SIG-M5 (cell line): ENCODE measurements at places on chromosomes 12 and 14.

DNA sequence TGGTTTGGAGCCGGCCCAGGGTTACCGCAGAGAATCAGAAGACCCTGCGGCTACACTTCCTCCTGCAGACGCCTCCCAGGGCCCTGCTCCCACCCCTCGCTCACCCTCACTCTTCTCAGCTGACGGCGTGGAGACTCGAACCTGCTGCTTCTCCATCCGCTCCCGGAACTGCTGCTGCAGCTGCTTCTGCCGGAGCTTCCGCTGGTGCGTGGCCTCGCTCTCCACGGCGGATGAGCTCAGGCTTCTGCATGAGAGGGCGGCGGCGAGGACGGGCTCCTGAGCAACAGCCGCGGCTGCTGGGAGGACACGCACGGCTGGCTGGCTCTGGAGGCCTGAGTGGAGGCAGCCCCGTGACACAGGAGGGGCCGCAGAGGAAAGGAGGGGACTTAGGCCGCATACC is 33.3 kb downstream of the RAD52 start:
- no peak for DNase-seq

DNA sequence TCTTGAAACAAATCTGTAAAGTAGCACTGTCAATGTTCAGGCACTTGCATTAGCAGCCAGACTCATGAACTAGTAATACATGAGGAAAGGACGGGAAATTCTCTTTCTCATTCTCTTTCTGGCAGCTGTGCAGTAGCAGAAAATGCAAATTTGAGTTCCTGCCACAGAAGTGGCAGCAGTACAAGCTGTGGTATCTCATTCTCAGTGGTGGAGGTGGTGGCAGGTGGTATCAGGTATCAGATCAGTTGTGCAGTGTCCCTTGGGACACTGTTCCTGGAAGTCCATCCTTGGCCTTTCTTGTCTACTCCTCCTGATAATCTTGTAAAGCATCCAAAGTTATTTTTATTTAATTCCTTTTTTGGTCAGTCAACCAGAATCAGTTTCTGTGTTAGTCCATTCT is 103.0 kb downstream of the C12orf42 start:
- no peak for DNase-seq

- DNase-seq: no peak
Measured at GRCh38 chr14:102120888-102121287, 18.8 kb upstream of the WDR20 start.

DNA sequence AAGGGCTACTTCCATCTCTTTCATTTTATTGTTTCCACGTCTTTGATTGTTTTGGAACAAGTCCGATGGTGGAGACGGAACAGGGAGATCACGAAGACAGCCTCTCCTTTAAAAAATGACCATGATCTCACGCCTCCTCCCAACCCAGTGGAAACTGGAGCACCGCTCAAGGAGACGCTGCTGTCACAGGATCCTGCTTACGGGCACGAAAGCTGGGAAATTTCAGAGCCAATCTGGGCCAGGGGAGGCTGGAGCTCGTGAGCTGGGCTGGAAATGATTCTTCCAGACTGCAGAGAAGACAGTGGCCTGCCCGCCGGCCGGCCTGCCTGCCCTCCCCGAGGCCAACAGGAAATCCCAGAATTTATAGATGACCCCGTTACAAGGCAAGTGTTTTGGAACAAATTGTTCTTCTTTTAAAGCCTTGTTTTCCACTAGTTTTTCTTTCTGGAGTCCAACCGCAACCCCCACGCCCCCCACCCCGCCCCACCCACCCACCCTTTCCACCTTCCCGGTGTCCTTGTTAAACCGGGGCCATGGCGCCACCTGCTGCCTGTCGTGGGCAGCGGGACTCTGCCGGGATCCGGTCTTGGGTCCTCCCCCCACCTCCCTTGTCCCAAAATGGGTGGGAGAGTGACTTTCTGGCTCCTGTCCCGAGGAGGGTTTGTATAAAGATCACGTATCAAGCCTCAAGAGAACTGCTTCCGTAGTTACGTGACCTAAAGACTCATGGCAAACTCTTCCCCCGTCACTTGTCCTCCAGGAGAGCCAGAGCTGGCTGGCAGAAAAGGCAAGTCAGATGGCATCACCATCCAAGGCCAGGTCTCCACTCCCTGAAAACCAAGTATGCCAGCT is 40.3 kb downstream of the MAP1LC3B2 start:
- no peak for DNase-seq

DNA sequence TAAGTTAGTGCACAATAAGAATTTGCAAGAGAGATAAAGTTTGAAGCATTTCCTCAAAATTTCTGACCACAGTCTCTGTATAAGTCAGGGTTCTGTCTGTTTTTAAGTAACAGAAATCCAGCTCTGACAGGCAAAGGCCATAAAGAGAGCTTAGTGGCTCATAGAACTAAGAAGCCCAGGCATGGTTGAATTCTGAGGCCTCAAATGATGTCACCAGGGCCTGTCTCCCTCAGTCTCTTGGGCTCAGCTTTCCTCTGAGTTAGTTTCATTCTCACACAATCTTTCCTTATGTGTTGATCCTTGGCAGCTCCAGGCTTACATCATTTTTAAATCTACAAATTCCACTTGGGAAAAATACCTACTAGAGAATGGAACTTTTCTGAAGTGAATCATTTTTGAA is 173.4 kb upstream of the ATP2B1 start:
- no peak for DNase-seq

- no peak for DNase-seq
Measured at GRCh38 chr12:65411171-65411570, 132.7 kb downstream of the MSRB3 start.

GRCh38 chr14:104461676-104462449 is 117.7 kb upstream of the C14orf180 start:
- no peak for DNase-seq

GRCh38 chr12:2769866-2770533 is 24.8 kb upstream of the FKBP4 start:
- no peak for DNase-seq

GRCh38 chr12:61367281-61367785 is 892.9 kb upstream of the USP15 start:
- no peak for DNase-seq

DNA sequence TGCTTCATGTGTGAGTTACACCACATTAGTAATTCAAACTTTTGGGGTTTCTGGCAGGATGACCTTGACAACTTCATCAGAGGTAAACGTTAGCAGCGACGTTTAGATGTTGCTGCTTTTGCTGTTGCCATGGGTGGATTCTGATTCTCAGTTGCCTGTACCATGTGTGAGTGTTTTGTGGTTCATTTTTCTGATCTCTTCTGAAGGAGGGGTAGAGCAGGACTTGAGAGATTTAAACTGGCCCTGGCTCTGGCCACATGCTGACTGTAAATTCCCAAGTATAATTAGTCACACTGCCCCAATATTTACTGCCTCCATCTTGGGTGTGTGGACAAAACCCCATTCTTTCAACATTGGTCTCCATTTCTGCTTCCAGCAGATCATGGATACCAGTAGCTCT is 110.4 kb downstream of the ETV6 start:
- DNase-seq: no peak

DNA sequence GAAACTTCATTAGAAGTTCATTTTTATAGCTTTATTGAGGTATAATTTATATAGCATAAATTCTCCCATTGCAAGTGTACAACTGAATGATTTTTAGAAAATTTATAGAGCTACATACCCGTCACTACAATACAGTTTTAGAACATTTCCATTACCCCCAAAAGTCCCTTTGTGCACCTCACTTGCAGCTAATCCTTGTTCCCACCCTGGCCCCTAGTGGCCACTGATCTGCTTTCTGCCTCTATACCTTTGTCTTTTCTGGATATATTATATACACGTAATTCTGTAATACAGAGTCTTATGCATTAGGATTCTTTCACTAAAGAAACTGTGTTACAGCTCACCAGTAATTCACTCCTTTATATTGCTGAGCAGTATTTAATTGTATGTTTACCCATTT is 145.1 kb upstream of the DIO2 start:
- no peak for DNase-seq

- DNase-seq: no peak
Measured at GRCh38 chr12:88580051-88580871, at the start of gene KITLG. Gene KITLG (minus strand): TSS chr12:88580471. CDS start chr12:88580278, 193 bp downstream.

GRCh38 chr12:18283831-18284230 is 22.5 kb downstream of the PIK3C2G start:
- no peak for DNase-seq

DNA sequence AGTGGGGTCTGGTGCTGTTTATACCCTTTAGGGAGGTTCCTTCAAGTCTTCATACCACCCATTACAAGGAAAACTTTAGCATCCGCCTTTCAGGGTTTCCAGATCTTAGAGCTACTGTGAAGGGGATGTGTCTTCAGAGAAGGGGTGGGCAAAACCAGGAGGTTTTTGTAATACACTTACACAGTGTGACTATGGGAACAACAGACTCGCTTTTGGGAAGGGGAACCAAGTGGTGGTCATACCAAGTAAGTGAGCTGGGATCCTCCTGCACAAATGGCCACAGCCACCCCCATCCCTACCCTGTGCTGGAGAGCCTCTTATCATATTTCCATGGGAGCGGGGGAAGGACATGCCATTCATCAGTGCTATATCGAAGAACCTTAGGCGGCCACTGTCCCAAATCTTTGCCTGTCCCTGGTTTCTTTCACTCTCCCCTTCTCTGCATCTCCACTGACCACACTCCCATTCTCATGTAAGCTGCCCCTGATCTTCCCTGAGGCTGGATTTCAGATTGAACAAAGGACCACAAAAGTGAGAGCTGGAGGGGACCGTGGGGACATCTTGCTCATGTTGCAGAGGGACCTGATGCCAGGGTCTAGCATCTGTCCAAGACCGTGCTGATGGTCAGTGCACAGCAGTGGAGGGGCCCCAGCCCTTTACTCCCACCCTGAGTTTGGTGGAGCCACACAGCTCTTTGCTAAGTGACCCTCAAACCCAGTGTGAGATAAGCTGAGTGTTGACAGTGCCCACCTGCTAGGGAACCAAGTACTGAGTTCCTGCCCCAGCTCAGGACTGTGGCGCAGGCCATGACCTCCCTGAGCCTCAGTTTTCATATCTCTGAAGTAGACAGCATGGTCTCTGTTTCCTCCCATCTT is 51.4 kb downstream of the DAD1 start:
- no peak for DNase-seq

DNA sequence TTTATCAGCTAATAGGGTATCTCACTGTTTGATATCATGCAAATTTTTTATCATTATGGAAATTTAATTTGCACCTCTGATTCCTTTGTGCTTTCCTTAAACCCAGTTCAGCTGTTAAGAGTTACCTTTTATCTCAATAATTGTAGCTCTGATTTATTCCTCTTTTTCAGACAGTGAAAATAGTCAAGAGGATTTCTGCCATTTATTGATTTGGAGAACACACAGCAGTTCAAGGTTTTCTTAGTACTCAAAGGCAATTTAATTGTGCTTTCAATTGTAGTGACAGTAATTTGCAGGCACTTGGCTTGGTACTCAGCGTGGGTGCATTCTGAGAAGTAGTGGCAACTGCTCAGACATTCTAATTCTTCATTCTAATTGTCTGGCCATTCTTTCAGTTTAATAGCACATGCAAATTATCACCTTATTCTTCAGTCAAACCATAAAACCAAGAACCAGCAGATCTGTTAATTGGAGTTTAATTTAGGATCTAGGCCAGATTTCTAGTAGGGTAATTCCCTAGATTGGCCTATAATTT is 709.3 kb downstream of the RPS29 start:
- no peak for DNase-seq

DNA sequence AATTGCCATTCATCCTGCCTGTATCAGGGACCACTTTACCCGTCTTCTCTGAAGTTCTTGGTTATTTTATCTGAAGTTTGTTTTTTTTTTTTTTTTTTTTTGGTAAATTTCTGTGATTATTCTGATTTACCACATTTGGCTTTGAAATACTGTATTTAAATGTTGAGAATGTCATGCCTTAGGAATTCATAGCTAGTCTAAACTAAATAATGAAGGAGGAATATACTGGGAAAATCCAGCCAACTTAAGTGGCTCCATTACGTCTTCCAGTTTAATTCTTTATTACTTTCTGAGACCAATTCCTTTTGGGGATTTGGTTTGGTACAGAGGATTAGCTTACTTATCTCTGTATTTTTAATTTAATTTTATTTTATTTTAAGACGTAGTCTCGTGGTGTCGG is 60.3 kb upstream of the KCNMB4 start:
- no peak for DNase-seq

- no peak for DNase-seq
Measured at GRCh38 chr14:42277840-42278239, 671.2 kb downstream of the LRFN5 start.

DNA sequence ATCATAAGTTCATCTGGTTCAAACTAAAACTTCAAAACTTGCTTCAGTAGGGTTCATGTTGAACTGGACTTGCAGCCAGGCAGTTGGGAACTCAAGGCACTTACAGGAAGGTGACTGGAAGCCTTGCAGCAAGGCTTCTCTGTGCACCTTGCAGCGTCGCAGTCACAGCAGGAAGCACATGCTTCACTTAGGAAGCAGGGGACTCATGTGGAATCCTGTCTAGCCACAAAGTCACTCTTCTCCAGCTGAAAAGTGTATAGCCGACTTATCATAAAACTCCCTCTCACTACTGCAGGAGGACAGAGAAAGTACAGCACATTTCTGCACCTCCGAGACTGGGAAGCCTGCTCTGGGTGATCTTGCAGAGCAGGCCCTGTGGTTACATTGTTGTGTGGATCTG is 114.0 kb upstream of the PRB2 start:
- DNase-seq: no peak

- DNase-seq: peak; percentile 8
Measured at GRCh38 chr14:71591929-71592328, 340.3 kb upstream of the RGS6 start.

DNA sequence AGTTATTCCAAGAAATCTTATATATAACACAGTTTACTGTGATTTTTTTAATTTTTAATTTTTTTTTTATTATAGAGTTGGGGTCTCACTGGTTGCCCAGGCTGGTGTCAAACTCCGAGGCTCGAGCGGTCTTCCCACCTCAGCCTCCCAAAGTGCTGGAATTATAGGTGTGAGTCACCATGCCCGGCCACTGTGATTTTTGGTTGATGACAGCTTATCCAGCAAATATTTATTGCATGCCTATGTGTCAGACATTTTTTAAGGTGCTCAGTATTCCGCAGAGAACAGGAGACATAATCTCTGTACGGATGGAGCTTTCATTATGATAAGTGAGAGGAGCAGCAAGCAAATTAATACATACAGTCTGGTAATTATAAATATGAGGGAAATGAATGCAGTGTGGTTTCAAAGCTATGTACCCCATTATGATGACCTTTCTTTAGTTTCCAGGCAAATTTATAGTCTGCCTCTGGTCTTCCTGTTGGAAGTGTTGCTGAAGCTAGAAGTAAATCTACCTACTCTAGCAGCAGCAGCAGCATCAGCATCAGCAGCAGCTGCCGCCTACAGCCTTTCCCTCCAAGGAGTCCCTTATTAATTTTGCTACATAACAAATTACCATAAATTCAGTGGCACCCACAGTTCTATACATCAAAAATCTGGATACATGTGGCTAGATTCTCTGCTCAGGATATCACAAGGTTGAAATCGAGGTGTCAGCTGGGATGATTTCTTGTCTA is 32.3 kb downstream of the FRS2 start:
- no peak for DNase-seq

DNA sequence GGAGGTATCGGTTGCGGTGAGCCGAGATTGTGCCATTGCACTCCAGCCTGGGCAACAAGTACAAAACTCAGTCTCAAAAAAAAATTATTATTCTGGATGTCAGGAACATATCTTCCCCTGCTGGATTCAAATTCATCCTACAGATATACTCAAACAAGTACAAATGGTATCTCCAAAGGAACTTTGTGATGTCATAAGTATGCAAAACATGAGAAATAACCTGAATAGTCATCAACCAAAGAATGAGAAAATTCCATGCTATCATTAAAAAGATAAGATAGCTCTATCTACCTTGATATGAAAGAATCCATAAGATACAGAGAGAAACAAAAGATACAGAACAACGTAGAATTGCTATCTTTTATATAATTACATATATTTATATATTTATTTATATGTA is 67.7 kb downstream of the EEA1 start:
- DNase-seq: no peak
